Stimulated activated CD8-positive, alpha-beta memory T cell treated with anti-CD3 and anti-CD28 coated beads, Interleukin-4, amount 100 ng/mL, for 1 hour (primary cell): ENCODE measurements at places on chromosomes 3 and 15.

DNA sequence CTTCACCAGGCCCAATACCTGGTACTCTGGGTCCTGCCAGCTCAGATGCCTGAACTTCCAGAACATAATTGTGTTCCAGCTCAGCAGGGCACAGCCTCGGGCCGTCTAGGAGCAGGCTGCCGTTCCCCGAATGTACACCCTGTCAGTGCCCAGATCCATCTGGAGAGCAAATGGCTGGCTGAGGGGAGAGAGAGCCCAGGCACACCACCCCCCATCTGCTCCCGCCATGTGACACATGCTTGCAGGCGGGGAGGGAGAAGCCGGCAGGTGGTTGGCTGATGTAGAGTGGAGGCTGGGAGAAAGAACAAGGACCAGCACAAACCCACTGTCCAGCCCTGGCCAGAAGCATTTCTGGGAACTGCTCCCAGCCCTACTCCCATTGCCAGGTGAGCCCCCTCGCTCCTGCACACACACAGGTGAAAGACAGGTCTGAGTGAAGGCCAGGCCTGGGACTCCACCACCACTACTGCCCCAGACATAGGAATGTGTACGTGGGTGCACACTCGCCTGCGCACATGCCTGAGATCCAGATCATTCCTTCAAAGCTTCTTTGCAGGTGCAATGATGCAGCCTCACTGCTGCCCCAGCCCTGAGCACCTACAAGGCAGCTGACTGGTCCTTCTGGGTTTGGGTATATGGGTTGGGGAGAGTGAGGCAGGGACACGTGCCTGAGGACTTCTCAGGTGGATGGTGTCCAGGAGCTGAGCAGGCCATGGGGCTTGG lies 53.5 kb downstream of the SEMA5B start:
- no peak for DNase-seq

GRCh38 chr15:48501208-48501607 lies 144.3 kb downstream of the FBN1 start:
- no peak for DNase-seq

DNA sequence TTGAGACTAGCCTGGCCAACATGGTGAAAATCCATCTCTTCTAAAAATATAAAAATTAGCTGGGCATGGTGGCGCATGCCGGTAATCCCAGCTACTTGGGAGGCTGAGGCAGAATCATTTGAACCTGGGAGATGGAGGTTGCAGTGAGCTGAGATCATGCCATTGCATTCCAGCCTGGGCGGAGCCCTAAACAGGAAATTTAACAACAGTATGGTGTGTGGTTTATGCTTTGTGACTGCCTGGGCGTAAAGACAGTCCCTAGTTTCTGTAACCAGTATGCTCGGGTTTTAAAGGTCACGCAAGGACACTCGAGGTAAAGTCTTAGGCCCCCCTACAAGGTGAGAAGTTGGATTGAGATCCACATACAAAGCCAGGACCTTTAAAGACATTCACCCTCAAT lies 43.3 kb downstream of the USP50 start:
- no peak for DNase-seq

DNA sequence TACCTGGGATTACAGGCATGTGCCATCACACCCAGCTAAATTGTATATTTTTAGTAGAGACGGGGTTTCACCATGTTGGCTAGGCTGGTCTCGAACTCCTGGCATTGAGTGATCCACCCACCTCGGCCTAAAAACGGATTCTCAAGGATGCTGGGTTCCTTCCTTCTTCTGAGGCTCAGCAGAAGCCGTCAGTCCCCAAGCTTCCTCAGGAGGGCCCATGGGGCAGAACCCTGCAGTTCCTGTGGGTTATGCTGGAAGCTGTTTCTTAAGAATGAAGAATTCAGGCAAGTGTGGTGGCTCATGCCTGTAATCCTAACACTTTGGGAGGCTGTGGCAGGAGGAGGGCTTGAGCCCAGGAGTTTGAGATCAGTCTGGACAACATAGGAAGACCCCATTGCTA lies 29.0 kb upstream of the ZNF710 start:
- DNase-seq = no peak

DNA sequence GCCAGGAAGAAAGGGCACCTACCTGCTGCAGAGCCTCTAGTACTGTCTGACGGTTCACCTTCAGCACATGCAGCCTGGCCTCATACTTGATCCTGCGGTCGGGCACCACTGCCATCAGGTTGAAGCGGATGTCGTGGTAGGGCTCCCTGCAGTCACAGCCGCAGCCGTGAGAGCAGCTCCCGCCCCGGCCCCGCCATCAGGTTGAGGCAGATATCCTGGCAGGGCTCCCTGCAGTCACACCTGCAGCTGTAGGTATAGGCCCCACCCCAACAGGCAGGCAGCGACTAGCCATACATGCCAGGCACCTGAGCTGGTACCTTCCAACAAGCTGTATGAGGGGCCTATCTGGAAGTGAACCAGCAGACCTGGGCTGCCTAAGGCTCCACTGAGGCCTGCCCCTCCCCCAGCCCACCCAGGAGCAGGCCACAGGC lies 38.7 kb downstream of the SEMA3G start:
- no peak for DNase-seq

- no peak for DNase-seq
Observed at GRCh38 chr15:83612226-83612625, 41.7 kb upstream of the ADAMTSL3 start.
